RPMI7951 (cell line): ENCODE measurements at places on chromosomes 12 and 14. TPM values are rescaled to one million over a fixed set of nuclear protein-coding genes. Genes with fewer than 3 reads are reported as not detected.

Gene COX8C
- total RNA-seq: not detected in 2 replicates

Gene C12orf57
- total RNA-seq: 245 and 274 TPM in 2 replicates

Gene CPNE8
- 14.4 and 14.5 TPM in 2 replicates for total RNA-seq

Gene CLEC6A
- not detected in 2 replicates for total RNA-seq

Gene MYO1H
- total RNA-seq: not detected in 2 replicates

Gene BICDL1
- total RNA-seq: not detected in 2 replicates

Gene SCN8A
- 0.29 and 0.60 TPM in 2 replicates for total RNA-seq
